ENCODE measurements at places on chromosomes 13 and 19.

DNA sequence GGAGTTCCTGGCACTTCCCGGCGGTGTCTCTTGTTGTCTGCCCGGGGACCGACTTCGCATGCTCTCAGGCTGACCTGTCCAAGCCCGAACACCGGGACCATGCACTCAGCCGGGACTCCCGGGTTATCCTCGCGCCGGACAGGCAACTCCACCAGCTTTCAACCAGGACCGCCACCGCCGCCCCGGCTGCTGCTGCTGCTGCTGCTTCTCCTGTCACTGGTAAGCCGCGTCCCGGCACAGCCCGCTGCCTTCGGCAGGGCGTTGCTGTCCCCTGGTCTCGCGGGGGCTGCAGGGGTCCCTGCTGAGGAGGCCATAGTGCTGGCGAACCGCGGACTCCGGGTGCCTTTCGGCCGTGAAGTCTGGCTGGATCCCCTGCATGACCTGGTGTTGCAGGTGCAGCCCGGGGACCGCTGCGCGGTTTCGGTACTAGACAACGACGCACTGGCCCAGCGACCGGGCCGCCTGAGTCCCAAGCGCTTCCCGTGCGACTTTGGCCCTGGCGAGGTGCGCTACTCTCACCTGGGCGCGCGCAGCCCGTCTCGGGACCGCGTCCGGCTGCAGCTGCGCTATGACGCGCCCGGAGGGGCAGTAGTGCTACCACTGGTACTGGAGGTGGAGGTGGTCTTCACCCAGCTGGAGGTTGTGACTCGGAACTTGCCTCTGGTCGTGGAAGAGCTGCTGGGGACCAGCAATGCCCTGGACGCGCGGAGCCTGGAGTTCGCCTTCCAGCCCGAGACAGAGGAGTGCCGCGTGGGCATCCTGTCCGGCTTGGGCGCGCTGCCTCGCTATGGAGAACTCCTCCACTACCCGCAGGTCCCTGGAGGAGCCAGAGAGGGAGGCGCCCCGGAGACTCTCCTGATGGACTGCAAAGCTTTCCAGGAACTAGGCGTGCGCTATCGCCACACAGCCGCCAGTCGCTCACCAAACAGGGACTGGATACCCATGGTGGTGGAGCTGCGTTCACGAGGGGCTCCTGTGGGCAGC, 661 bp downstream of the FREM2 start:
- DNase-seq = no peak

GRCh38 chr13:99390601-99391000, 83.4 kb upstream of the GPR183 start:
- DNase-seq = no peak

- DNase-seq = no peak
These were observed 153.9 kb downstream of the TEX29 start for GRCh38 chr13:111474136-111475002.

GRCh38 chr13:102399791-102400674, 1.8 kb downstream of the FGF14 start:
- DNase-seq = no peak

DNA sequence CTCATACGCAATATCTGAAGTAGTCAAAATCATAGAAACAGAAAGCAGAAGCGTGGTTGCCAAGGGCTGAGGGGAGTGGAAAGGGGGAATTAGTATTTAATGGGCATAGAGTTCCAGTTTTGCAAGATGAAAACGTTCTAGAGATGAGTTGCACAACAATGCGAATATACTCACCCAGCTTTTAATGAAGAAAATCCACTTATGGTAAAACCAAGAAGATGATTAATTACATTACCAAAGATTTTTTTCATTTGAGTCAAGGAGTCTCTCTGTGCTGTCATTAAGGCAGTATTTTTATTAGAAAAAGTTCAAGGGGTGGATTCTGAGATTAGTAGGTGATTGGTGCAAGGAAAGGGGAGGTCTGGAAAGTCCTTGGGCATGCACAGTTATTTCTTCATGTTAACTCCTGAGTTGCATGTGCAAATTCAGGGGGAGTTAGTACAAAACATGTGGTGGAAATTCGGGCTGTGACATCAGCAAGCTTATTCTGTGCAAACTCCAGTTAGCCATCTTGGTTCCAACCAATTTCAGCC, 6.9 kb upstream of the CBY2 start:
- peak; percentile 50 for DNase-seq

DNA sequence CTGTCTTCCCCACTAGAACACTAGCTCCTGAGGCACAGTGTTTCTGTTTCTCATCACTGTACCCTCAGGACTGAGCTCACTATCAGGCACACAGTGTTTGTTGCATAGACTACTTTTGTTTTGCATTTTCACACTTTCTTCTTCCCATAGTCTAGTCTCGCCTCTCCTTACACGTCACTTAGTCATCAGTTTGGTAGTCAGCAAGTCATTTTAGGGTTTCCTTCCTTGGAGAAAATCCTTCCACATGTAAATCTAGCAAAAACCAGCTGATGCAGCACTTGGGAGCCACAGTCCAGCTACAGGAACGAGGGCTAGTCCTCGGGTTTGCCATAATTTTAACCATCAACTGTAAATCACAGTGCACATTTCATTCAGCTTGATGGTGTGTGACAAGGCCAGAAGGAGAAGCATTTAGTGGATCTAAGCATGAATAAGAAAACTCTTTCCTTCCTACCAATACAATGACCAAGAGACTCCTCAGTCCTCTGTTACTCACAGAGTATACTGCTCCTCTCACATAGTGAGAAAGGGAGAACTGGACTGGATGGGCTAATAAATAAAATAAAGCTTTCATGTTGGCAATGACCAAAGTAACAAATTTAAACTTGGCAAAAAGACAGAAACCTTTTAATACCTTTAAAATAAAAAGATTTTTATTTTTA, 221.0 kb downstream of the KLF12 start:
- no peak for DNase-seq

DNA sequence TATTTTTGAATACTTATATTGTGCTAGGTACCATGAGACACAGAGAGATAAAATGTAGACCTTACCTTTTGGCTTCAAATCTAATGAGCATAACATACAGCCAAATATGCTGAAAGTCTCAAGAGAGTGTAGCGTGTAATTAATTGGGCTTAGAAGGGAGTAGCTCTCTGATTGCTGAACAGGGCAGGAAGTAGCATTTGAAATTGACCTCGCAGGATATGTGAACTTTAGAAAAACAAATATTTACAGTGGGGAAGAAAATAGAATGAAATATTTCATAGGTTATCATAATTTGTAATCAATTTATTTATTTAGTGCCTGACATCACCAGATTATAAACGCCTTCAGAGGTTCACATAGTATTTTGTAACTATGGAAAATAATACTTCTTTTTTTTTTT, 327.1 kb downstream of the RFC3 start:
- DNase-seq = no peak

DNA sequence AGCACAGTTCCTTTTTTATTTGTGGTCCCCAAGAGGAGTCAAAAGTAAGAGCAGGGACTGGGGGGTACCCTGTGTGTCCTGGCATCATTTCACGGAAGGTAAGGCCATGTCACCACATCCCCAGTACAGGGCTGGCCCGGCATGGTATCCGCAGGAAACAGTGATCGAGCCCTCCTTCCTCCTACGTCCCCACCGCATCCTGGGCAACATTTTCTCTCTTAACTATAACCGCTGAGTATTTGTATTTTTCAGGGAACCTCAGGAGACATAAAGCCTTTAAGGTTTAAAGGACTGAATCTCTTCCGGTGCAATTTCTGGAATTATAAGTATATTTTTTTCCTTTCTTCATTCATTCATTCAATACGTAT, 13.6 kb upstream of the LATS2 start:
- DNase-seq = peak; percentile 24

DNA sequence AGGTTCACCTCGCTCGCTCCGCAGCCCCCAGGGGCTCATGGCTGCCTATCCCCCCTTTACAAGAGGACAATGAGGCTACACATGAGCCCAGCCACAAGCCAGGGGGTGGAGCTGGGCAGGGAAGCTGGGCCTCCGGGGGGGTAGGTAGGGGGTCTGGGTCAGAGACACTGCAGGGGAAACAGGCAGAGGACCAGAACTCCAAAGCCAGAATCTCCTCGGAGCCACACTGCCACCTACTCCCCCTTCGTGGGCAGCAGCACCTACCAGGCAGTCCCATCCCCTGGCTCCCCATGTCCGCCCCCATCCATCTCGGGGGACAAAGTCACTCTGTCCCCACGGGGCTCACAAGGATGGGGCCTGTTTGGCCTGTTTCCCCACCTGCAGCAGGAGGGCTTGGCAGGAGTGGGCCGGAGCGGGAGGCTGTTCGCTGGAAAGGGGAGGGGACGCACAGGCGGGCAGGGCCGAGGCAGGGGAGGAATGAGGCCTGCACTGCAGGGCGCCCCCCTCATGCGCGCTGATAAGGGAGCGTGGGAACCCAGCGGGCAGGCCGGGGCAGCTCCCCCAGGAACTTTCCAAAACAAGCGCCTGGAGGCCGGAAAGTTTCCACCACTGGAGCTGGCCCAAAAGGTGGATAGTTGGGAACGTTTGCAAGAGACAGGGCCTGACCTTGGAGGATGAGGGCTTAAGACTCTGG, 545 bp upstream of the ISYNA1 start:
- DNase-seq = no peak

DNA sequence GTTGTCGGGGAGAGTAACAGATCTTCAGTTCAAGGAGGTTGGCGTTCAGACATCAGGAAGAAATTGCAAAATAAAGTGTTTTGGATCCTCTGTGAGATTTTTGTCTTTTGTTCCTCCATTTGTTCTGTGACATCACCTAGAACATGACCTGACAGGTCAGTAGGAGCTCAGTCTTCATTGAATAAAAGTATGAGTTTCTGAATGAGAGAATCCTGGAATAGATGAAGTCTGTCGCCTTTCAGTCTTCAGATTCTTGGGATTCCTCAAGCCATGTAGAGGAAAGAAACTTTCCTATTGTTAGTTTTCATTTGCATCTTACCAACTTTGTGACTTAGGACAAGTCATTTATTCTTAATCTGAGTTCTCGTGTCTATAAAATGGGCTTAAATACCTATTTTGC, 14.4 kb downstream of the ARHGAP35 start:
- DNase-seq = no peak

DNA sequence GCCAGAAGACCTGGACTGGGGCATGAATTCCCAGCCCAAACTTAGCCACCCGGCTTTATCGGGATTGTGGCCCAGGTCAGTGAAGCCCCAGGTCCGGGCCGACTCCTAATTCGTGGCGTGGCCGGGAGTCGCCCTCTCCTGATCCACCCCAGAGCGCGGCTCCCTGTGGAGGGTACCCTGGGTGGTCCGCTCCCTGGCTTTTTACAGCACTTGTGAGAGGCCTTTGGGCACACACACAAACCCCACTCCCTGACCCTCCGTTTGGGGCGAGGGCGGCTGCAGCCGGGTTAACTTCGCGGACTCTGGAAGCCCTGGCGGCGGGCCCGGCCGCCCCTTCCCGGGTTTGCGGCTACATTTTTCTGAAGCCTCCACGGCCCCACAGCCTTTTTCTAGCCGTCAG, 56.4 kb downstream of the ZNF568 start:
- no peak for DNase-seq

GRCh38 chr13:112785483-112785856, 95.6 kb downstream of the ATP11A start:
- no peak for DNase-seq

- no peak for DNase-seq
These were observed 83.6 kb downstream of the DCT start for GRCh38 chr13:94395860-94396259.

- no peak for DNase-seq
These were observed 5.8 kb upstream of the FRY start for GRCh38 chr13:32025730-32026129.

DNA sequence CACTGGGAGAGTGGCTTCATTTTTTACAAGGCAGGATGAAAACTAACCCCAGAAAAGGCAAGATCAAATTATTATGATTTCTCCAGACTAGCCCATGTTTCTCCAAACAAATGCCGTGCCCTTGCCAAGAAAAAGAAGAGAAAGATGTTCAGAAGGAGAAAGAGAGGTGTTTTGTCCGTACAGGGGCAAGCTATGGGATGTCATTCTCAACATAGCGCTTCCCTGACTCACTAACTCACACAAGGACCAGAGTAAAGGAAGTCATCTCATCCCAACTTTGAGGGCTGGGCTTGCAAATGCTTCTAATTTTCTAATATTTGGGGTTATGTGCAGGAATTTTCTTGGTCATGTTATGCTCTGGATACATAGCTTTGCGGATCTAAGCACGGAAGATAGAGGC, 224.2 kb upstream of the MAB21L1 start:
- no peak for DNase-seq

DNA sequence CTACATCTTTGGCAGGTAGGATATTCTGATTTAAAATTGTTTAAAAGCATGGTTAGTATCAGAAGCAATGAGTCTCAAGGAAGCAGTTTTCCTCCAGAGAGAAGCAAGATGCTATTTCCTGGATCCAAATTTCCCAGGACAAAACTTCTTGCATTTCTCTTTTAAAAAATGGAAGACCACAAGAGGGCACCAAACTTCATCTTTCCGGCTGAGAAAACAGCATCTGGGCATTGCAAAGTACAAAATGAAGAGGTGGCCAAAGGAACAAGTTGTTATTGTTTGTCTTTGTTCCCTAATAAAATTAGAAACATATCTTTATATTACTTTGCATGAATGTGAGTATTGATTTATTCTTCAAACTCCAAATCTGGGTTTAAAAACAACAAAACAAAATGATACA, 60.0 kb upstream of the LRCH1 start:
- peak; percentile 14 for DNase-seq

- no peak for DNase-seq
These were observed 244.8 kb downstream of the COG6 start for GRCh38 chr13:39900106-39900750.

DNA sequence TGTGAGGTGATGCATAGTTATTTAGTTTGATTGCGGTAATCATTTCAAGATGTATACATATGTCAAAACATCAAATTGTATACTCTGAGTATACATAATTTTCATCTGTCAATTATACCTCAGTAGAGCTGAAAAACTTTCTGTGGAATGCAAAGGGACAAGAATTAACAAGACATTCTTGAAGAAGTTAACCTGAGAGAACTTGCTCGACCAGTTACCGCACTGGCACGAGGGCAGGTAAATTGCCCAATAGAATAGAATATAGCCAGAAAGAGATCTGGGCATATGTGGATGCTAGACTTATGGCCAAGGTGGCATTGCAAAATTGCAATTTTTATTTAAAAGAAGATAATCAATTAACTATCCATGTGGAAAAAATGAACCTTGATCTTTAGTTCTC, 42.3 kb upstream of the GJB6 start:
- no peak for DNase-seq

DNA sequence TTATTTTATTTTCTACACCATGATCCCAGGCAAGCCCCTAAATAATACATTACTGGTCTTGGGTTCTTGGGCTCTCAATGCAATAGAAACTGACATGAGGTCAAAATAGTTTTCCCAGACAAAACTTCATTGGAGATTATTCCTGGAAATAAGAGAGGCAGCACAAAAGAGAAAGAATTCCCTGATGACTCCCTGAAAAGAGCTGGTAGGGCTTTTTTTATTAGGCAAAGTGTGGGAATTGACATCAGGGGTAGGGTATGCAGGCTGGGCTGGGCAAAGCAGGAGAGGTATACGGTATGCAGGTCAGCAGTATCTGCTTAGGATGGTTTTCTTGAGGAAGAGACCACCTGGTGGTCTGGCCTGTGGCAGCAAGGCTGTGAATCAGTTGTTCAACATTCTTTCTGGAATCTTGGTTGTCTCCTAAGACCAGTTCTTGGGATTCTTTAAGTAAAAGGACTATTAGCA, 9.3 kb upstream of the IGFL3 start:
- DNase-seq = no peak

- no peak for DNase-seq
These were observed 26.6 kb upstream of the OR10H1 start for GRCh38 chr19:15841875-15842569.
